ENCODE measurements at places on chromosomes 5 and 9.

GRCh38 chr5:127590156-127590722, 58.6 kb upstream of the CTXN3 start:
- no peak for DNase-seq

GRCh38 chr5:6644794-6645241, 11.6 kb downstream of the SRD5A1 start:
- no peak for DNase-seq

DNA sequence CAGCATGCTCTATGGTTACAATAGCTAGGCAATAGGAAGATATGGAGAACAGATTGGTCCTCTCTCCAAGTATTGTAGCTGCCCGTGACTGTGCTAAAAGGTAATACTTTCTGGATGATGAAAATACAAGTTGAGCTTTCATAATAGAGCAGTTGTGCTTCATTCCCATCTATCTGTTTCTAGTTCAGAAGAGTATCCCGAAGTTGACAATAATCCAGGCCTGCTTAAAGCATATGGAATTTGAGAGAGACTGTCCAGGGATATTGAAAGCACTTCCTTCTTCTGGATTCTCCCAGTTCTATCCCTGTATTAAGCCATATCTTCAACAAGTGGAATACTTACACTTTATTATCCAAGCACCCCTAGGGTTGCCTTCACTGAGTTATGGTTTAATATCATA, 350.4 kb downstream of the EFNA5 start:
- no peak for DNase-seq

GRCh38 chr5:149639737-149640136, 58.4 kb downstream of the ARHGEF37 start:
- no peak for DNase-seq

DNA sequence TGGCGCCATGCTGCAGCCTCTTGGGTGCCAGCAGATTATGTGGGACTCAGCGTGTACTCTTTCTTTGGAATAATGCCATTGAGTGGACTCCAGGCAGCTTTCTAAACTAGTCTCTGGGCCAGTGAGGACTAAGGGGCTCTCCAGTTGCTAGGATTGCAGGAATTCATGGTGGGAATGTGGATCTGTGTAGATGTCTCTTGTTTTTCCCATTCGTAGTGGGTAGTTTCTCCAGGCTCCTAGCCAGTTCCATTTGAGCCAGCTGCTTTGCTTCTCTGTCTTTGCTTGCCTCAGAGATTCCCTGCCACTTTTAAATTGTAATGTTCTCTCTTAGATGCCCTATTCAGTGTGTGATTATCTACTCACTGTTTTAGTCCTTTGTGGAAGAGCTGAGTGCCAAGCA, 42.6 kb downstream of the SLF1 start:
- DNase-seq, result no peak

GRCh38 chr5:159682623-159683022, 233.7 kb upstream of the ADRA1B start:
- peak; percentile 15 for DNase-seq

- DNase-seq, result no peak
Observed at GRCh38 chr5:35979715-35980114, 11.5 kb downstream of the UGT3A1 start.

DNA sequence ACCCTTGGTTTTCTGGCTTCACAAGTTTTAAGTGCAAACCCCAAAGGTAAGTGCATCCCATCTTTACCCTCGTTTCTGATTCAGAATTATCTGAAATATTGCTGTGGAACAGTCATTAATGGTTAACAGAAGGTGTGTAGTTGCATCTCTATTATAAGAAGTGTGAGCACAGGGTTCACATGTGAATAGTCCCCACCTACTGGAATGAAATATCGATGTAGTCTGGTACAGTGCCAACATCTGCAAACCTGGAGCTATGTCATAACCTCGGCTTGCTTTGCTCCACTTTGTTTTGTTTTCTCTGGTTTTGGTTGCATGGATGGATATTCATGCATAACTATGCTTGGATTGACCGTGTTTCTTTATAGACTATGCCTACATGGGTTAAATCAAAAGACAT, 12.6 kb downstream of the HTR4 start:
- no peak for DNase-seq

DNA sequence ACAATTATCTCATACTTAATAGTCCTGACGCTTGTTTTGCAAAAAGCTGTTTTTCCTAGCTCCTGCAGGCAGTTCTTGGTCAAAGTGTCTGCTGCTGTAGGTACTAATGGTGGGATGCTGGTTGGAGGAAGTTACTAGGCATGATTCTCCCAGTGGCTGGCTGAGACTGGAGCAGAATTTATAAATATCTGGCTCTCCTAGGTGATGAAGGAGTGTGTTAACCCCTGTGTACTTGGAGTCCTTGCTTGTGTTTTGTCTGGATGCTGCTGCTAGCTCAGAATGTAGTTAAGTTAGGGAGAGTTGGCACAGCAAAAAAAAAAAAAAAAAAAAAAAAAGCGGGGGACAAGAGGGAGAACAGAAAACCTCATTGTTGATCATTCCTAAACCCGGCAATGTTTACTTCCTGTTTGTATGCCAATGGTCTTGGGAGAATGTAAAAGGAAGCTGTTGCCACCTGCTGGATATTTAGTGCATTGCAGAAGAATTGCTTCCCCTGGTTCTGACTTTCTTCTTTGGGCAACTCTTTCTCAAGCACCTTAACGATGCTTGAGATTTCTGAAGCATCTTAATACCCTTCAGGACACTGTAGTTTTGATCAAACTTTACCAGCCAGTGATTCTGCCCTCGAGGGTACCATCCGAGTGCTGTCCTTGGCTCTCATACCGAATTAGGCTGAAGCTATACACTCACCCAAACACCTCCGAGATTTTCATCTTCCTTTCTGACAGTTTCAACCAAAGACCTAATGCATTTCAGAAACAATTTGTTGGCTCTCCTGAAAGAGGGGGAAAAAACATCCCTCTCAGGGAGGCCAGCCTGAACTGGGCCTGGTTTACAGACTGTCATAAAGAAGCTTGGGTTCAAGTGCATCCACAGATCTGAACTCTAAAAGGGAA, 71.7 kb upstream of the WWC1 start:
- peak; percentile 68 for DNase-seq
